ENCODE measurements at places on chromosomes 16 and 17.
A peak's percentile ranks its signal among the peaks of the same experiment; 100 is the strongest.

DNA sequence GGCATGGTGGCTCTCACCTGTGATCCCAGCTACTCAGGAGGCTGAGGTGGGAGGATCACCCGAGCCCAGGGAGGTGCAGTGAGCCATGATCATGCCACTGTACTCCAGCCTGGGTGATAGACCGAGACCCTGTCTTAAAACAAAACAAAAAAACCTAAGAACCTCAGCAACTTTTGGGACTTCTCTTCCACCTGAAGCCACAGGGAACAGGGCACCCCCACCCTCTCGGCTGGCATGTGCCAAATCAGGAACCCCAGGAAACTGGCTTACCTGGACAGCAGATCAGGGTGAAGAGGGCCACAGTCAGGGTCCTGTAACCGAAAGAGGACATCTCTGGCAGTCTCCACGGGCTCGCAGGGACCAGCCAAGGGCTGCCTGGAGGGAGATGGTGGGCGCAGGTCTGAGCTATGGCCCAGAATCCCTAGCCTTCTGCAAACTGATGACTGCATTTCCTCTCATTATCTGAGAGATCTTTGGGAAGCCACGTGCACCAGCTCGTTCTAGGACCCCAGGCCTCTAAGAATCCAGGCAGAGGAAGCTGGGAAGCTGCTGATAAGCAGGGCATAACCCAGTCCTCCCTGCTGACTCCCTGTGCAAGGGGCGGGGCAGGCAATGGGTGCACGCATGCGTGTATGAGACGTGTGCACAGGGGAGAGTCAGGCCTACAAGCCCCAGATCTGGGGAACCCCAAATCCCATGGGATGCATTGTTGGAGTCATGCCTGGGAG is 8.4 kb downstream of the PRR29 start:
- no peak for DNase-seq

- no peak for DNase-seq
Measured at GRCh38 chr17:3847165-3847670, 1.2 kb upstream of the NCBP3 start.

GRCh38 chr16:19833176-19833575 is 51.5 kb downstream of the GPRC5B start:
- DNase-seq = no peak

DNA sequence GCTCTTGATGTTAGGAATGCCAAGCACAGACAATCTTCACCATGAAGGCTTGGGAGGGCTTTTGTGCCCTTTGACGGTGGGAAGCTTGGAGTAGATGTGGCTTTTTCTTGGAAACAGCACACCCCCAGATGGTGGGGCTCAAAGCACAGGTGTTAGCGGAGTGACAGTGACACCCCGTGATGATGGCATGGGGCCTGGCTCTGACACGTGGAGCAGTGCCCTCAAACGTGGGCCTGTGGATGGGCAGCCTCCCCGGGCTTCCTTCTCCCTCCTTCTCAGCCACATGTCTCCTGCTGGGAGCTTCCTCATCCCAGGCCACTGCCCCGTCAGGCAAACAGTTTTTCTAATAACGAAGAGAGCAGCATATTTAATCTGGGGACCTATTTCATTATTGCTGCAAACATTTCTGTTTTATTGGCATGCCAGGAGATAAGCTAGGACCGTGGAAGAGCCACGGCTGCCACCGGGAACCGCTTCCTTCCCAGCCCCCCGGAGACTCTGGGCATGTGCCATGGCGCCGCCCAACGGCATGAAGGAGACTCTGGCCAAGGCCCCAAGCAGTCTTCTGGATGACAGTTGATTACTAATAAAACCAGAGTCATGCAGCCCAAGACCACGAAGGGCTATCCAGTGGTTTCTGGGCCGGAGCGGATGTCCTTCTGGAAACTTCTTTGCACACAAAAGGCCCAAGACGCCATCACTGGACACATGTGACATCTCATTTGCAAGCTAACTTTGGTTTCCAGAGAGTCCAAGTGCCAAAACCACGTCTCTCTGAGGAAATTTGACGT is 280.3 kb upstream of the FOXF1 start:
- DNase-seq = no peak

- no peak for DNase-seq
Measured at GRCh38 chr16:50227120-50227519, 39.2 kb upstream of the ADCY7 start.

DNA sequence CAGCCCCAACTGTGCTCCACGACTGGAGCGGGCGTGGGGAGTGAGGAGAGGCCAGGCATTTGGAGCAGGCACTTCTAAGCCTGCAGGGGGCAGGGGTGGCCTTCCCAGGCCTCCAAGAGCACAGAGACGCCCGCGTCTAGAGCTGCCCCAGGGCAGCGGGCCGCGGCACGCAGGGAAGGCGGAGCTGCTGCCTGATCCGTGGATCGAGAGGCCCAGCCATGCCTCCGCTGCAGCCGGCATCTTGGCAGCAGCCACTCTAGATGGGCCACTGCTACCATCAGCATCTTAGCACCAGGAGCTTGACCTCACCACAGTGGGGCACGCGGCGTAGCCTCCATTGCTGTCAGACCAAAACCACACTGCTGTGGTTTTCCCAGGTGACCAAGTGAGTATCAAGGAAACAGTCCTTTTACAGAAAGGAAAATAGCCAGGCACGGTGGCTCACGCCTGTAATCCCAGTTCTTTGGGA is 20.4 kb upstream of the WDR45B start:
- DNase-seq = peak; percentile 80

GRCh38 chr17:69725146-69725545 is 310.6 kb downstream of the MAP2K6 start:
- DNase-seq = no peak

- DNase-seq = no peak
Measured at GRCh38 chr17:67092291-67092690, 47.9 kb downstream of the CACNG1 start.

DNA sequence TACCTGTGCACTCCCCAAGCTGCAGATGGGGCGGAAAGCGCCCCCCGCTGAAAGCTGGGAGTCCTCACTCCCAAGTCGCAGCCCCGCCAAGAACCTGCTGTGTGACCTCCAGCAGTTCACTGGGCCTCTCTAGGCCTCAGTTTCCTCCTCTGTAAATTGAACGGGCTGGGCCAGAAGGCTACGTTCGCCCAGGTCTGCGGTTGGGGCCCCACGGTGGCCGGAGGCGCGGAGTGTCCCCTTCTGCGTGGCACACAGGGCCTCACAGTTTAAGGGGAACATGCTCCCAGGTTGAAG is 628 bp downstream of the GALK1 start:
- no peak for DNase-seq

- no peak for DNase-seq
Measured at GRCh38 chr17:31307640-31308039, 6.2 kb downstream of the EVI2B start.

GRCh38 chr17:47632991-47633390 is 16.7 kb upstream of the KPNB1 start:
- DNase-seq = no peak

- DNase-seq = no peak
Measured at GRCh38 chr16:69316595-69317034, 5.5 kb downstream of the VPS4A start.

DNA sequence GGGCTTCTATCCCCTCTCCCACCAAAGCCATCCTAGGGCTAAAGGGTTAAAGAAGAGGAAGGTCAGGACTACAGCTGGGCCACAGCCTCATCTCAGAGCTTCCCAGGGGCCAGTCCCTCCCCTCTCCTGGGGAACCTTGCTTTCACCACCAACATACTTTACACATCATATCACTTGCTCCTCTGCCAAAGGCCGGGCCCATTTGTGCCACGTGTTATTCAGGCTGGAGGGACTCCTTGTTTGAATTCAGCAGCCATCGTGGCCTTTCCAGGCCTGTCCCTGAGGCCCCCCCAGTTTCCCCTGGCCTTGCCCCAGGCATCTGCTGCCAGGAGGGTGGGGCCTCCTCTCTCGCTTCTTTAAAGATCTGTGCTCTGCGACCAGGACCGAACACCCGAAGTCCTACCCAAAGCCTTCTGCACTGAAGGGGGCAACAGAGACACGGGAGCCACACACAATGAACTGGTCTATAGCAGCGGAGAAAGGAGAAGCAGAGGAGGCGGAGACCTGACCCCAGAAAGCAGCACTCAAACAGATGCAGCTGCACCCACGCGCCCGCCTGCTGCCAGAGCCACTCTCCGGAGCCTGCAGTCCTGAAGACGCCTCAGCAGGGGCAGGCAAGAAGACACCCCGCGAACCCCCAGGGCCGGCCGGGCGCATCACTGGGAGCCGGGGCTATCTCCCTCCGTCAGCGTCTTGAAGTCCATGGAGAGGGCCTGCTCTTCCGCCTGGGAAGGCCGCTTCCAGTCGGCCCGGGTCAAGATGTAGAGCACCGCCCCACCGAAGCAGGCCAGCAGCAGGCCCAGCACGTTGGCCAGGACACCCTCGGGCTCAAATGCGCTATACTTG is 12.1 kb downstream of the CYB561 start:
- DNase-seq = no peak

DNA sequence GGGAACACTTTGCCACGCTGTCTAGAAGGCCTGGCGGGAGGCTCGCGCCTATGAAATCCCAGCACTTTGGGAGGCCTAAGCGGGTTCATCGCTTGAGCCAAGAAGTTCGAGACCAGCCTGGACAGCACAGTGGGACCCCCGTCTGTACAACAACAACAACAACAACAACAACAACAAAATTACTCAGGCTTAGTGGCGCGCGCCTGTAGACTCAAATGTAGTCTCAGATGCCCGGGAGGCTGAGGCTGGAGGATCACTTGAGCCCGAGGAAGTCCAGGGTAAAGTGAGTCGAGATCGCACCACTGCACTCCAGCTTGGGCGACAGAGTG is 297 bp upstream of the SLFN13 start:
- no peak for DNase-seq

- DNase-seq = no peak
Measured at GRCh38 chr17:44408786-44409185, 19.3 kb upstream of the ITGA2B start.

- peak; percentile 88 for DNase-seq
Measured at GRCh38 chr17:1487939-1488825, 4.3 kb downstream of the MYO1C start.

- no peak for DNase-seq
Measured at GRCh38 chr16:46650254-46650623, 29.1 kb upstream of the SHCBP1 start.

DNA sequence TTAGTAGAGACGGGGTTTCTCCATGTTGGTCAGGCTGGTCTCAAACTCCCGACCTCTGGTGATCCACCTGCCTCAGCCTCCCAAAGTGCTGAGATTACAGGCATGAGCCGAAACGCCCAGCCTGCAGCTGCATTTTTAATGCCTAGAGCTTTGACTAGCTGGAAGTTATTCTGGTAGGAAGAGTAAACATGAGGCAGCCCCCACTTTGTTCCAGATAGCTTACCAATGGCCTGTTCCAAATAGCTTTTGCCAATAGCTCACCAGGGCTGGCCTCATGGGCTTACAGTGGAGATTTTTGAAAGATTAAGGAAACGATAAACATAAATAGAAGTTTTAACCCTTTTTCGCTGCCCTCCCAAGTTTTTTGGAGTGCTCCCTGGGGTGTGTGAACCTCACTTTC is 9.8 kb downstream of the TRPV2 start:
- no peak for DNase-seq

DNA sequence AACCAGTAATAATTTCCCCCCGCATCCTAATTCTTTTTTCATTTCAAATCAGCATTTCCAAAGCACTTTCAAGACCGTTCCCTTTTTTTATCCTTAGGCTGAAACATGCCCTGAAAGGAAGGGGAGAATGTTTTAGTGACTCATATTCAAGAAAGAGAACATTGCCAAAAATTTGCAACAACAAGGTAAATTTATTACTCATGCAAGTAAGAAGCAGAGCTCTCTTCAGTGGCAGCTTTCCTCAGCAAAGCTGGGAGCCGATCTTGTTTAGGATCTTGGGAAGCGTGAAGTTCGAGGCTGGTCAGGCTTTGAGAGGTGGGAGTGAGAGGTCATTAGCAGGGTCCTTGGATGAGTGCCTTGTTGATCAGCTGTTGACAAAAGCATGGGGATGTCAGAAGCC is 129.5 kb downstream of the PRKCA start:
- DNase-seq = no peak

DNA sequence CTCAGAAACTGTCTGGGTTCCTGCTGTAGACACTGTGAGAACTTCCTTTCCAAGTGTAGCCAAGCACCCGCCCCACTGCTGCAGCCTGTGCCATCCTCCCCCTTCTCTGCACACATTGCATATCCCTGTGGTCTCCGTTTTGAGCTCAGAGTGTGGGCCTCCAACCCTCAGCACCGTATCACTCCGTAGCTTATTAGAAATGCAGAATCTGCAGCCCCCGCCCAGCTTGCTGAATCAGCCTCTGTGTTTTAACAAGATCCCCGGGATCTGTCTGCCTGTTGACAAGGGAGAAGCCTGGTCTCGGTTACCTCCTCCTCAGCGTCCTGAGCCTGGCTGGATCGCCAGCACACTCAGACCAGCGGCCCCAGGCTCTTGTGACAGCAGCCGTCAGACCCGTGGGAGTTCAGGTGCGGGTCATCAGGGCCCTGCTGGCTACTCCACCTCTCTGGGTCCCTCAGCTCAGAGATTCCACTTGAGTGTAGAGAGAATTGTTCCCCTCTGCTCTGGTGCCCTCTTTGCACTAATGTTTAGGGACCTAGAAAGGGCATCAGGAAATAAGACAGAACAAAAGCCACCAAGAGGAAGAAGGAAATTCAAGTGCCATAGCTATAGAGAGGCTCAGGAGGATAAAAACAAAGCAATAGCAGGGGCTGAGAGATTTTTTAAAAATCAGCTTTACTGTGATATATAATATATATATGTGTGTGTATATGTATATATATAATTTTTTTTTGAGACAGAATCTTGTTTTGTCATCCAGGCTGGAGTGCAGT is 92.3 kb downstream of the PITPNC1 start:
- DNase-seq = peak; percentile 53

DNA sequence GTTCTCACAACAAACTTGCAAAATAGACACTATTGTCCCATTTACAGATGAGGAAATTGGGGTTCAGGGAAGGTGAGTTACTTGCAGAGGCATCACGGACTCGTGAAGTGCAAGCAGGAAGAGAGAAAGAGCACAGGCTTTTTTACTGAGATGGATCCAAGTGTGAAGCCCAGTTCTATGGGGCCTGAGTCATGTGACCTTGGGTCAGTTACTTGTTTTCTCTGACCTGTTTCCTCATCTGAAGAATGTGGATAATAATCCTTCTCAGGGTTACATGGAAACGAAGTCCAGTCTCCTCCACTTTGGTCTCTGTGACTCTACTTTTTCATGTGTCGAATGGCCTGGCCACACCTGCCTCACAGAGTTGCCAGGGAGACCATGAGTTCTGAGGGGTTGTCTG is 134.4 kb downstream of the SPACA3 start:
- no peak for DNase-seq

- no peak for DNase-seq
Measured at GRCh38 chr17:12342161-12342560, 321.5 kb downstream of the MAP2K4 start.

DNA sequence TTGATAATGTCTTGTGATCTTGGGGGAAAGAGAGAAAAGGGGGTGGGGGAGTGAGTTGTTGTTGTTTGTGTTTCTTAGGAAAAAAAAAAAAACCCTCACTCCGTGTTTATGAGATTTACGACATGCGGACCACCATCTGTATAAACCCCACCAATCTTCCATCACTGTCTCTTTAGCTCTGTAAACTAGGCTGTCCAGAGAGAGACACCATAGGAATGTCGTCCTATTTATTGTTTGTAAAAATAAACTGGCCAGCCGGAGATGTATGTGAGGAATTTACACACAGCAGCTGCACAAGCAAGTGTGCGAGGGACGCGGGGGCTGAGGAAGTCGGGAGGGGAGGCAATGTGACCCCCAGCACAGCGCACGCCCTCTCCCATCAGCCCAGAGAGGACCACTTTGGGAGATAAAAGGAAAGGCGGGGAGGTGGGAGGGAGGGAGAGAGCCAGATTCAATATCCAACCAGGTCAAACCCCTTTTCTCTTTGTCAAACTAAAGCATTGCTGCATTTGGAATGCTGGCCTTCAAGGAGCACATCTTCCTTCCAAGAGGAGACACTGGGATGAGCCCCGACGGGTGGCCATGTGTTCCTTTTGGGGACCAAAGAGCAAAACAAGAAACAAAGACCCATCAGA is 136.2 kb upstream of the SALL1 start:
- no peak for DNase-seq
